ENCODE measurements at places on chromosomes 2 and 18.

- no peak for DNase-seq
Observed at GRCh38 chr2:25539136-25539535, 134.2 kb downstream of the DTNB start.

DNA sequence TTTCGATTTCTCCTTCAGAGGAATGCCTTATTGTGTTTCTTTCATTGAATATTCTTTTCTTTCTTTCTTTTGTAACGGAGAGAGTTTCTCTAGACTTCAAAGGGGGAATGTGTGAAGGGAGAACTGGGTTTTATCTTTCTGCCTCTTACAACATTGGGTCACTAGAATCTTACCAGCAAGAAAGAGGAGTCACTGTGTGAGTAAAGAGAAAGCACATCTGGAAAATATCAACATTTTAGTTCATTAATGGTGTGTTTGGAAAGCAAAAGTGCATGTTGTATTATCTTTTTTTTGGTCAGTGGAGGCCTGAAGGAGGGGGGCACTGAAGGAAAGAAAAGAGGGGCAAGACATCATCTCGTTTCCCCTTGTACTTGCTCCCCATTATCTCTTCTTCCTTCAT lies 86.6 kb upstream of the THOC1 start:
- no peak for DNase-seq

DNA sequence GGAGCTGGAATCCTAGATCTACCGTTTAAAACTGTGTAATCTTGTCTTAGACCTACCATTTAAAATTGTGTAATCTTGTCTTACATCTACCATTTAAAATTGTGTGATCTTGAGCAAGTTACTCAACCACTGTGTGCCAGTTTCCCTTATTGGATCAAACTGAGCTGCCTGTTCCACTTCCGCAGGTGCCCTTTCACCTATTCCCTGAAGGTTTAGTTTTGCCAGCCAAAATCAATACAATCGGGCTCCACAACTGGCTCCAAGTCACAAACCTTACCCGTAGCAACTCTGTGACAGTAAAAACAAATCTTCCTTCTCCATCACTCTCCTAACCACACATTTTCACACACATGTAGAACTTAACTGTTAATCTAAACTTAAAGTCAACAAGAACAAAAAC lies 20.1 kb downstream of the DOCK10 start:
- no peak for DNase-seq

GRCh38 chr2:156944871-156945270 lies 312.6 kb upstream of the GALNT5 start:
- DNase-seq = no peak

DNA sequence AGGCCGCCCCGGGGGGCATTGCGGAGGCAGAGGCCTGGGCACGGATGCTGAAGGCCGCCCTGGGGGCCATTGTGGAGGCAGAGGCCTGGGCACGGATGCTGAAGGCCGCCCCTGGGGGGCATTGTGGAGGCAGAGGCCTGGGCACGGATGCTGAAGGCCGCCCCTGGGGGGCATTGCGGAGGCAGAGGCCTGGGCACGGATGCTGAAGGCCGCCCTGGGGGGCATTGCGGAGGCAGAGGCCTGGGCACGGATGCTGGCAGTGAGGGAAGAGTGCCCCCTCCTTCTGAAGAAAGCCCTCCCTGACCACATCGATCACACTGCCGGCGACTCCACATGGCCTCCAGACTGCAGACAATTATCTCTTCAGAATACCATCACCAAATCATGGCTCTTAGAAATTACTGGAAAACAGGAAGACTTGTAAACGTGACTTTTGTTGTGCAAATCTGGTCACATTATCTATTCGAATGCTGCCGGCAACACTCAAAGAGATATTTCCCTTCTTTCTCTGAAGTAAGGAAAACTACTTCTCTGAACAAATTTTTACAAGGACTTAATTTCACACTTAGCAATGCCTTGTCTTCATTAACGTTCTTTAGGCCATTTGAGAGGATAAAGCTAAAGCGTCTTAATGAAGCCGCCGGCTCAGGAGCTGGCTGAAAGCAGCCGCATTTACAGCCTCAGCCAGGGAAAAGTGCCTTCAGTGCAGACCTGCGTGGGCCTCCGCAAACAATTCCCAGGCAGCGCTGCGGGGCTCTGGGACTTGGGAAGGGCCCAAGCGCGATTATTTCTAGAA lies 18.1 kb upstream of the SNTG2 start:
- no peak for DNase-seq

GRCh38 chr18:59180150-59180845 lies 39.7 kb upstream of the GRP start:
- no peak for DNase-seq

DNA sequence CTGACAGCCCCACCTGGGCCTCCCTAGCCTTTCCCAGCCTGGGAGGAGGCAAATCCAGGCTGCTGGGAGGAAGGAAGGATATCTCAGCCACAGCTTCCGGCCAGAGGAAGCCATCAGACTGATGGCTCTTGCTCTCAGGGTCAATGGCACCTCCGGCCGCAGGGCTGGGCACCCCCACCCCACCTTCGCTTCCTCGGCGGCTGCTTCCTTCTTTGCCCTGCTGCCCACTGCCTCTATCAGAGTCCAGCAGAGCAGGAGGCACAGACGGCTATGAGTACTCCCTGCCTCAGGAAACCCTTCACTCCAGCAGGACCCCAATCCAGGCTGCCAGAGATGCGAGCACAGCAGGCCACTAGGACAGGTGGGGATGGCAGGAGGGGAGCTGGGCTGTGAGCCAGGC lies 3.3 kb downstream of the SEMA4C start:
- no peak for DNase-seq

GRCh38 chr2:84395820-84396219 lies 63.3 kb downstream of the SUCLG1 start:
- DNase-seq = no peak

DNA sequence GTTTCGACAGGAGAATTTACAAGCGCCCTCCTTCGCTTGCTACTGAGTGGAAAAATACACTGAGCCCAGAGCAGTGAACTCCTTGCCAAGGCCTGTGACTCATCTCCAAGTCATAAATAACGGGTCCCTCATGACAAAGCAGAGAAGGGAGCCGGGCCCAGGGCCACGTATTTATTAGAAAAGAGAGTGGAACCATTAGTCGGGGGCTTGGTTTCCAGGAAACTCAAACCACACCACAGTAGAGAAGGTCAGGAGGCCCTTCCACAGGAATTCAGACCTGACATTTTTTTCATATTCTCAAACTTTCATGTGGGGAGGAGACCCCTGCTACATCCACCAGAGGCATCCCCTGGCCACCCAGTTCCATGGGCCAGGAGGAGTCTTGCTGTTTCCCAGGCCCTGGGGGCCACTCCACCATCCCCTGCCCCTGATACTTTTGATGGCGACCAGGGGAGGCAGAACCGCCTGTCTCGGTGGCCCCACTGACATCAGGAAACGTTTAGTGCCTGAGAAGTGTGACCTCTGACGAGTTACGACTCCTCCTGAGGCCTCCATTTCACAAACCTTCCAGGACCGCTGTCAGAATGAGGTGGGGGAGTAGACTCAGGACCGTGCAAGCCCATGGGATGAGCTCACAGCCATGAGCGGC lies 289.7 kb downstream of the DYSF start:
- peak; percentile 47 for DNase-seq

GRCh38 chr2:66456183-66457041 lies 21.5 kb downstream of the MEIS1 start:
- DNase-seq = no peak

DNA sequence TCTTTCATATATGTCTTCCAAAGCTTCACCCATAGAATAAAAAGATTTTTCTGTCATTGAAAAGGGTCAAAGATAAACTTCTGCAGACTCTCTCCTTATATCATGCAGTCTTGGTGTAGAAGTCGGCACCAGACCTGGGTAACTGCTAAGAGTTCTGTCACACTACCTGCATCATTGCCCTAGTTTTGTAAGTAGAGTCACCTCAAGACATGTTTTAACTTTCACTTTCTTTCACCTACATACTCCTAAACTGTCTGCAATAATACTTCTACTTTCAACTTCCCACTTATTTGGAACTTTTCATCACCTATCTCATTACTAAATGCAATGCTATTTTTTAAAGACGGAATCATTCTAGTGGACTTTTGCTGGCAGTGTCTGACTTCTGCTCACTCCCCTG lies 475.6 kb upstream of the VRK2 start:
- DNase-seq = no peak

DNA sequence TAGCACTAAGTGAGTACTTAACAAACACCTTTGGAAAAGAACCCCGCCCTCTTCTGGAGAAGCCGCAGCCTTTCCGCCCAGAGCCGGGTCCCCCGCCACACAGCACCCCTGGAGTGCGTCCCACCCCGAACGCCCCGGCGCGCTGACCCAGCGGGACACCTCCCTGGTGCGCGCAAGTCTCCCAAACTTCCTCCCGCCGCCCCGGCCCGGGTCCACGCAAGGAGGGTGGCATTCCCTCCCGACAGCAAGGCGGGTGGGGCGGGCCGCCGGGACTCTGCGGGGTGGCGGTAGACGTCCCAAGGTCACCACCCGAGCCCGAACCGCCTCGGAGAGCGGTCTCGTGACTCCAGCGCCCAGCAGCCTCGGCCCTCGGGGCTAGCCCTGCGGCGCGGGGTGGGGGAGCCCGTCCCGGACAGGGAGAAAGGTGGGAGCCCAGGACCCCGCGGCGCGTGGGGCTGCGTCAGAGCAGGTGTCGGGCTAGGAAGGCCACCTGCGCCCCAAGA lies 598 bp downstream of the CCDC93 start:
- DNase-seq = peak; percentile 55

DNA sequence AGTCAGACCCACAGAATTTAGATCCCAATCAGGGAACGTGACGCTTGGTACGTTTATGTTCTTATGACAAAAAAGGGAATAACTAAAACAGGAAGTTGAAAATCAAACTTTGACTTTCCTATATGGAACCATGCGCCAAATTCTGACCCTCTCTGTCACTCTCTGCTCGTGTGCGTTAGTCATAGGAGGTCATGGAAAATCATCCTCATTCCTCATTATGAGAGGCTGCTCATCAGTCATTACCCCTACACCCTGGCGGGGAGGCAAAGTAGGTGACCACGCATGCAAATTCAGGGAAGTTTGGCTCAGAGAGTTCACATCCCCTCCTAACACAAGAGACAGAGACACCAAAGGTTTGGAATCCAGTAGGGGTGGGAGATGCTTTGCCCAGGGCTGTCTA lies 15.5 kb downstream of the IL1F10 start:
- no peak for DNase-seq

DNA sequence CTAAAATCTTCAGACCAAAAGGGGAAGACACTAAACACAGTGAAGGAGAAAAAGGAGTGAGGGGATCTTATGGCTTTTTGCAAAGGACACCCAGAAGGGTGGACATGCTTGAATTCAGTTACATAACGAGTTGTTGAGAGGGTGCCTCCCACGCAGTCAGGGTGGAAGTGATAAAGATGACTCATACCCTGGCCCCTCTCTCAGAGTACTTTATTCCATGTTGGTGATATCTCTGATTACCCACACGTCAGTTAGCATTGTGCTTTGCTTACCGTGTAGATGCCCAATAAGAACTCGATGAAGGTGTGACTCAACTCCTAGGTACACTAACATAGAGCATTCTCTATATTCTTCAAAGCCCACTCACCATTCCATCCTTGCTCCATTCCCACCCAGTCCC lies 44.4 kb downstream of the EN1 start:
- DNase-seq = no peak

GRCh38 chr18:33135951-33136660 lies 304.4 kb downstream of the CCDC178 start:
- no peak for DNase-seq

GRCh38 chr18:43001821-43002220 lies 113.7 kb downstream of the RIT2 start:
- no peak for DNase-seq

- DNase-seq = no peak
Observed at GRCh38 chr2:199882667-199883066, 28.4 kb upstream of the C2orf69 start.

GRCh38 chr2:146523196-146523595 lies 1321.6 kb upstream of the ACVR2A start:
- no peak for DNase-seq

DNA sequence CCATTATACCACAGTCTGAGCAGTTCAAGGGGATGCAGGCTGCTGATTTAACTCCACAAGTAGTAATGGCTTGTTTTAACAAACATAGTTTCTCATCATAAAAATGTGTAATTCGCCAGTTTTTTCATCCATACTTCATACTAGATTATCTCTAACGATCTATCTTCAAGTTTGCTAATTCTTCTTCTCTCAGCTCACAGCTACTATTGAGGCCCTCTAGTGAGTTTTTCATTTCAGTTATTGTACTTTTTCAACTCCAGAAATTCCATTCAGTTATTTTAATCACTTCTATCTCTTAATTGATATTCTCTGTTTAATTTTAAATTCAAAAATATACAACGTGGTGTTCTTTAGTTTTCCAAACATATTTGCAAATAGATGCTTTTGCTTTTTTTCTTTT lies 20.1 kb upstream of the TMEM87B start:
- no peak for DNase-seq

DNA sequence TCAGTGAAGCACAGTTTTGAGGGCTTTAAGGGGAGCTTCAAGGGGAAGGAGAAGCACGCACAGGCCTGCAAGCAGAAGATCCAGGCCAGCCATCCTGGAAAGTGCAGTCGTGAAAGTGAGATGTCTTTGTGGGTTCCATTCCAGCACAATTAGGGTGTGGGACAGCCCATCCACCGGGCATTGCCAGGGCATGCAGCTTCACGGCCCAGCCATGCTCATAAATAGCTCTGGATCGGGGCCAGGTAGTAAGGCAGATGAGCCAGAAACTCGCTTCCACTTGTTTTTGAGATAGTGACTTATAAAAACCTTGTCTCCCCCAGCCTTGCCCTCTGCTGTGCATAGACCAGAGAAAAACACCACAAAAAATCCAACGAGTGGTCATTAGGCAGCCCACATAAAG lies 21.0 kb downstream of the KDSR start:
- peak; percentile 64 for DNase-seq

- DNase-seq = no peak
Observed at GRCh38 chr18:61546590-61546989, 213.4 kb downstream of the CDH20 start.

DNA sequence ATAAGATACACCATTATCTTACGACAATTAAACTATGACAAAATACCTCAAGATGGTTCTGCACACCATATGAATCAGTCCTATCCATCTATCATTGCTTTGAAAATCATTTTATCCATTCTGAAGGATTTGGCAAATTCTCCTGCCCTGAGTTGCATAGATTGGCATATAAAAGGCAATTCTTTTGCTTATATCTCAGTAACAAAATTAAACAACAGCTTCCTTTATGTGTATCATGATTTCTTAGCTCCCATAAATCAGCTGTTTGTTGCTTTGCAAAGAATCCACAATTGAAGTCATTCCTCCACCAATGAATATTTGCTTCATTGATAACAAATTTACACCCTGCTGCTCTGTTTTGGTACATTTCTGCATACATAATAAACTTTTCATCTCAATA lies 61.7 kb downstream of the ITGB6 start:
- no peak for DNase-seq

DNA sequence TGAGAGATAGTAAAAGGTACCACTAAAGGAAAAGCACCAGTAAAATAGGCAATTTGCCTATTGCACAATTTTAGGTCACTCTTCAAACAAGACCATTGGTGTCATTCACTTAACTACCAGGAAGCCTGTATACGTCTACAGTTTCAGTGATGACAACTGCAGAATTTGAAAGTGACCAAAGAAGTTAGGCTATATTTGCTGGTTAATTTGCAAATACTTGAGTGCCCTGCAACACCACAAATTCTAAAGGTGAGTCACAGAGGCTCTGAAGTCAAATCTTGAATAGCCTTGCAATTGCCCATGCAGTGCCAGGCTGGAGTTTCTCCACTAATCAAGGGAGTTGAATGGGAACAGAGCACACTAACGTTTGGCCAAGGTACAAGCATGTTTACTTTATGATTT lies 128.7 kb upstream of the CCDC68 start:
- DNase-seq = no peak

- DNase-seq = no peak
Observed at GRCh38 chr2:237227592-237228280, 142.0 kb downstream of the COPS8 start.

GRCh38 chr18:63291278-63291677 lies 28.3 kb downstream of the BCL2 start:
- no peak for DNase-seq
